ENCODE measurements at places on chromosomes 16 and 17.

DNA sequence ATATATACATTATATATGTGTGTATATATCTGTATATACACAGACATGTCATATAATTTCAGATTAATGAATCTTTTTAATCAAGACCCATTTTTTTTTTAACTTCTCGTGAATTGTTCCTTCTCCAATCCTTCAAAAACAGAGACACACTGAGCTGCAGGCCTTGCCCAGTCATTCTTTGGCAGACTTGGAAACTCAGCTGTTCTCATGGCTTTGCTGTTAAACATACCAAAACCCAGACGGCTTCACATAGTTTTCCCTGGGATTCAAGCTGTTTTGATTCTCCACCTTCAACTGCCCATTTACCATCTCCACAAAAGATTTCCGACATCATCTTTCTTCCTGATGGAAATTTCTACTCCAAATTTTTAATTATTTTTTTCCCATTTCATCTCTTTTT lies 148.7 kb downstream of the KCNJ2 start:
- no peak for DNase-seq

DNA sequence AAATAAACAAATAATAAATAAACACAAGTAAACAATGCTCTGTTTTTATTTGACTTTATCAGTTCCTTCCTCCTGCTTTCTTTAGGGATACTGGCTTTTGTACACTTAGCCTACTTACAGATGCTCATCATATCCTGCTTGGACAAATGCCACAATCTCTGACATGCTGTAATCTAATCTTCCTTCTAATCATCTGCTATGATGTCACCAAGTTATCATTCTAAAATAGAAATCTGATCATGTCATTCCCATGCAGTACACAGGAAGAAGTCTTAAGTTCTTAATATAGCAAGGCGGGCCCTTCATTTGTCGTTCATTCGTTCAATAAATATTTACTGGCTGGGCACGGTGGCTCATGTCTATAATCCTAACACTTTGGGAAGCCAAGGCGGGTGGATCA lies 9.1 kb upstream of the UBB start:
- no peak for DNase-seq

- DNase-seq = no peak
Observed at GRCh38 chr16:14510939-14511799, 118.9 kb downstream of the PARN start.

DNA sequence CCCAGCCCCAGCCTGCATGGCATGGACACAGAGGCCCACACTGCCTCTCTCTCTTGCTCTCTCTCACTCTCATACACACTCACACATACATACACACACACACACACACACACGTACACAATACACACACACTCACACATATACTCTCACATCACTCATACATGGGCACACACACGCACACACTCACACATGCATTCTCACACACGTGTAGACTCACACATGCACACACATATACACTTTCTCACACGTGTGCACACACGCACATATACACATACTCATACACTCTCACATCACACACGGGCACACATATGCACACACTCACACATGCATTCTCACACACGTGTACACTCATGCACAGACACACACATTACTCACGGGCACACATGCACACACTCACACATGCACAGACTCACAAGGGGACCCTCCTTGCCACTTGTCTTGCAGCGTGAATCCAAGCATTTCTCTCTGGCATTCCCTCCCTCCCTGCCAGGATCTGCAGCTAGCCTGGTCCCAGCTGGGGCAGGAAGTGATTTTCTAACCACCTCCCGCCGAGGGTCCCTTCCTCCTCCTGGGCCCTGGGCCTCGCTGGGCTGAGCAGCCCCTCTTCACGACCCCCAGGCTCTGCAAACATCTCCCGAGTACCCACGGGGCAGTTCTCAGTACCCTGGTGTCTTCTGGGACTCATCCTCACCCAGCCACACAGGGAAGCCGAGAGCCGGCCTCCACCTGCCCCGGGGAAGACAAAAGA lies 37.5 kb downstream of the IL21R start:
- DNase-seq = peak; percentile 2

DNA sequence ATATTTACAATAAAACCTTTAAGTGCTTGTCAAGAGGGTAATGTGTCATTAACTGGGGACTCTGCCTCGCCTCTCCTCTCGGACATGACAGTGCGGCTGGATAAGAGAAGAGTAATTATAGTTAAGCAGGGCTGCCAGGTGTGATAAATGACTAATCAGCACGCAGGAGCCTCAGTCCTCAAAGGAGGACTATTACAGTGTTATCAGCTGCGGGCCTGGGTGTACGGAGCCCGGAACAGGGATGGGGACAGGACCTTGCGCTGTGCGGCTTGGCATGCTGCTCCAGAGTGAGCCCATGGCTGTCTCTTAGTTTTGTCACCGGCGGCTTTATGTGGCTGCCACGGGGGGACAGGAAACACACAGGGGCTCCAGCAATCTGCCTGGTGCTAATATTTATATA lies 607.2 kb downstream of the MAF start:
- DNase-seq = no peak

DNA sequence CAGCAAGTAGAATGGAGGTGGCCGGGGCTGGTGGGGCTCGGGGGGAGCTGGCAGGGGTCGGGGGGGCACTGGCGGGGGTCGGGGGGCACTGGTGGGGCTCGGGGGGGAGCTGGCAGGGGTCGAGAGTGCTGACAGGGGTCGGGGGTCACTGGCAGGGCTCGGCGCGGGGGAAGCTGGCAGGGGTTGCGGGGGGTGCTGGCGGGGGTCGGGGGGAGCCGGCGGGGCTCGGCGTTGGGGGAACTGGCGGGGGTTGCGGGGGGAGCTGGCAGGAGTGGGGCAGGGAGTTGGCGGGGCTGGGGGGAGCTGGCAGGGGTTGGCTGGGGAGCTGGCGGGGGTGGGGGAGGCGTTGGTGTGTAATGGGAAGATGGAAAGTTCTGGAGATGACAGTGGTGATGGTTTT lies 25.1 kb downstream of the CCDC57 start:
- no peak for DNase-seq

GRCh38 chr17:74957935-74958740 lies 14.4 kb downstream of the HID1 start:
- DNase-seq = peak; percentile 86

All from activated naive CD4-positive, alpha-beta T cell treated with anti-CD3 and anti-CD28 coated beads for 36 hours (primary cell).